ENCODE measurements at places on chromosomes 4 and X. TPM values are rescaled to one million over a fixed set of nuclear protein-coding genes. Genes with fewer than 3 reads are reported as not detected.

Gene GSX2
- not detected for total RNA-seq

Gene JCHAIN
- total RNA-seq: not detected

Gene PDCL2
- not detected for total RNA-seq

Gene GPAT3
- 8.5 TPM for total RNA-seq

Gene SCML2
- total RNA-seq: 0.59 TPM

Gene SRPK3
- under 0.01 TPM for total RNA-seq

Gene FAM184B
- 0.05 TPM for total RNA-seq

Gene DUSP9
- not detected for total RNA-seq

Gene SPACA5
- total RNA-seq: not detected

Gene TMEM255A
- under 0.01 TPM for total RNA-seq

Gene CDX4
- not detected for total RNA-seq

Gene DIPK2B
- under 0.01 TPM for total RNA-seq

Gene SCD5
- 12.2 TPM for total RNA-seq

Gene SORBS2
- 15.8 TPM for total RNA-seq

Gene BCORL1
- total RNA-seq: 1.5 TPM

Gene GPR34
- total RNA-seq: under 0.01 TPM

Gene RASSF6
- total RNA-seq: 0.05 TPM

Gene TCEAL6
- total RNA-seq: not detected

Gene RHOH
- total RNA-seq: not detected

Gene CTSO
- 15.6 TPM for total RNA-seq

Gene COX7B2
- not detected for total RNA-seq

Measured in smooth muscle cell of the umbilical artery (primary cell).